ENCODE measurements at places on chromosomes 13 and 19. TPM values are rescaled to one million over a fixed set of nuclear protein-coding genes. Genes with fewer than 3 reads are reported as not detected.

GRCh38 chr19:46232029-46232428 is 2.5 kb downstream of the IGFL1 start:
- no peak for DNase-seq

GRCh38 chr19:55339889-55340783 is 460 bp downstream of the KMT5C start:
- DNase-seq = no peak

- no peak for DNase-seq
Measured at GRCh38 chr13:40779796-40780285, 8.9 kb upstream of the MRPS31 start.

The MYH14 gene
- 0.07 TPM for total RNA-seq
